Muscle of leg (tissue), 16 donors: ENCODE measurements at places on chromosomes 3 and 15.

DNA sequence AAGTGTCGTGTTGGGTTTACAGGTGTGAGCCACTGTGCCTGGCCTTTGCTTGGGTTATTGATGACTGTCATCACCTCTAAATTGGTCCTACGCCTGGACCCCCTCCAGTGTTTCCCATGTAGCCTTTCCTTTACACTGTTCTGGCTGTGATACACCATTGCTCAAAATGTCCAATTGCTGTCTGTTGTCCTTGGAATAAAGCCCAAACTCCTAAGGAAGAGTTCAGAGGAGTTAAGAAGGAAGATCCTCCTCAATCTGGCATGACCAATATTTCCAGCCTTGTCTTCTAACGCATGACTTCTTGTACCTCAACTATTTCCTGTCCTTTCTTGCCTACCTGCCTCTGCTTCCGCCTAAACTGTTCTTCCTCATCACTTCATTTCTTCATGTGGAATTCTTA is 113.1 kb downstream of the POLR2M start:
- H3K4me3 ChIP-seq: no peak overlapping the region
- H3K27ac ChIP-seq: no peak overlapping the region
- no peaks in the 10 kb centered on the region for H3K27me3 ChIP-seq
- peaks cover 4% of the 10 kb centered on the region for H3K4me1 ChIP-seq
- no peaks in the 10 kb centered on the region for H3K36me3 ChIP-seq

DNA sequence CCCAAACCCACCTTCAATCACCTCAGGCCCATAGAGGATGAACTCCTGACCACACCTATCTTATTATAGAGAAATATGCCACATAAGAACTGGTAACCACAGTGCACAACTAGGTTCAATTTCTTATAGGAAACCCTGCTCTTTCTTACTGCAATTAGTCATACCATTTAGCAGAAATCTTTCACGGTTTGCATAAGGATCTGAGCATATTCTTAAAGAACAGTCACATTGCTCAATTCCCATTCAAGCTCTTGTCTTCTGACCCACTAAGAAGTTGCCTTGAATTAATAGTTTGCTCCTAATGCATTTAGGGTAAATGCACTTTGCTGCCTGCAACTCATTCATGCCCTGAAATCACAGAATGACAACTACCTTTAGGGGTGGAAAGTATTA is 9.2 kb downstream of the ERC2 start:
- H3K27ac ChIP-seq: no peak overlapping the region
- H3K4me3 ChIP-seq: no peak overlapping the region
- no peak for DNase-seq
- no peaks in the 10 kb centered on the region for H3K4me1 ChIP-seq
- H3K36me3 ChIP-seq: no peaks in the 10 kb centered on the region

DNA sequence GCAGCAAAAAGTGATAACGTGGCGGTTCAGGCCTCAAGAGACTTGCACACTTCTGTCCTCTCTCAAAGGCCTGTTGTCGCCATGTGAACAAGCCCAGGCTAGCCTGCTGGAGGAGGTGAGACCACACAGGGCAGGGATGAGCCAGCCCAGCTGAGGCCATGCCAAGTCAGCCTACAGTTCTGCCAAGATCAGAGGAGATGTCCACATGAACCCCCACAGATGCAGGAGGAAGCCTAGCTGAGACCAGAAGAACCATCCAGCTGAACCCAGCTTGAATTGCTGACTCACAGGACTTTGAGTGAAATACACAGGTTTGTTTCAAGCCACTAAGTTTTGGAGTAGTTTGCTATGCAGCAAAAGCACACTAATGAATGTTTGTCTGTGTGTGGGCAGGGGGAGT is 50.3 kb upstream of the SEC13 start:
- DNase-seq: no peak
- H3K4me1 ChIP-seq: peaks cover 8% of the 10 kb centered on the region
- H3K36me3 ChIP-seq: no peaks in the 10 kb centered on the region
- no peak overlapping the region for H3K27ac ChIP-seq

DNA sequence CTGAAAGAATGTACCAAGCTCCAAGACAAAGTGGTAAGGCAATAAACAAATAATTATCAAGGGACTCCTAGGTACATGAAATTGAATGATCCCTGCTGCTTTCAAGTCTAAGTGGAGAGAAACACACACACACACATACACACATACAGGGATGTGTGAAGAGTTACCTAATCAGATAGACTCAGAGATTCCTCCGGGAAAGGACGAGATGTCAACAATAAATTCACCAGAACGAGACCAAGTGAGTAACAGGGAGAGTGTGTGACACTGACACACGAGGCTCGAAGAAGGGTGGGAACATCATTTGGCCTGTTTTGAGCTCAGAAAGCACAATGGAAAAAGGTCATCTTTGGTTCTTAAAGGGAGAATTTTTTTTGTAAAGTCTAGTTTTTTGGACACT is 13.4 kb downstream of the LRIG1 start:
- H3K4me1 ChIP-seq: peaks cover 43% of the 10 kb centered on the region
- H3K27ac ChIP-seq: peak overlapping the region; percentile 96
- no peaks in the 10 kb centered on the region for H3K36me3 ChIP-seq
- H3K27me3 ChIP-seq: no peaks in the 10 kb centered on the region
- peak; percentile 66 for DNase-seq
- no peak overlapping the region for H3K4me3 ChIP-seq

- no peaks in the 10 kb centered on the region for H3K36me3 ChIP-seq
- no peak overlapping the region for H3K4me3 ChIP-seq
- peaks cover 54% of the 10 kb centered on the region for H3K4me1 ChIP-seq
- H3K27me3 ChIP-seq: no peaks in the 10 kb centered on the region
- DNase-seq: no peak
- H3K27ac ChIP-seq: peak overlapping the region; percentile 93
Measured at GRCh38 chr15:64892847-64893403, 18.8 kb upstream of the ANKDD1A start.

- H3K36me3 ChIP-seq: peaks cover 4% of the 10 kb centered on the region
- DNase-seq: no peak
- H3K27ac ChIP-seq: no peak overlapping the region
- H3K4me3 ChIP-seq: no peak overlapping the region
- H3K27me3 ChIP-seq: peaks cover 33% of the 10 kb centered on the region
Measured at GRCh38 chr3:14441920-14442300, 39.5 kb downstream of the SLC6A6 start.
